Nephron progenitor cell (in vitro differentiated cells): ENCODE measurements at places on chromosomes 11 and 22.

DNA sequence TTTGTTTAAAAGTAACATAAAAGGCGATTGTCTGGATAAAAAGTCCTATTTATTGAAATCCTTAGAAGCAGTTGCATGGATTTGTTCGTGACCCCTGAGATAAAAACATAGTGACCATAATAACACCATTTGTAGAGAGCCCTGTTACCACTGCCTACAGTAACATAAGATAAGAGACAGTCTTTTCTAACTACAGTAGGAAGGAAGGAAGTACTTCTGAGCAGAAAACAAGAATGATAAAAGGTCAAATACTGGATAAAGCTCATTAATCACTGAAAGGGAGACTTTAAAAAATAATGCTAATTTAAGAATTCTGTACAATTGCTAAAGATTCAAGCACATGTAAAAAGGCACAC, 47.1 kb upstream of the SOX6 start:
- no peak for DNase-seq

GRCh38 chr11:965206-965775, 39.6 kb downstream of the AP2A2 start:
- no peak for DNase-seq

GRCh38 chr11:81278991-81279390, 1454.7 kb downstream of the FAM181B start:
- no peak for DNase-seq

DNA sequence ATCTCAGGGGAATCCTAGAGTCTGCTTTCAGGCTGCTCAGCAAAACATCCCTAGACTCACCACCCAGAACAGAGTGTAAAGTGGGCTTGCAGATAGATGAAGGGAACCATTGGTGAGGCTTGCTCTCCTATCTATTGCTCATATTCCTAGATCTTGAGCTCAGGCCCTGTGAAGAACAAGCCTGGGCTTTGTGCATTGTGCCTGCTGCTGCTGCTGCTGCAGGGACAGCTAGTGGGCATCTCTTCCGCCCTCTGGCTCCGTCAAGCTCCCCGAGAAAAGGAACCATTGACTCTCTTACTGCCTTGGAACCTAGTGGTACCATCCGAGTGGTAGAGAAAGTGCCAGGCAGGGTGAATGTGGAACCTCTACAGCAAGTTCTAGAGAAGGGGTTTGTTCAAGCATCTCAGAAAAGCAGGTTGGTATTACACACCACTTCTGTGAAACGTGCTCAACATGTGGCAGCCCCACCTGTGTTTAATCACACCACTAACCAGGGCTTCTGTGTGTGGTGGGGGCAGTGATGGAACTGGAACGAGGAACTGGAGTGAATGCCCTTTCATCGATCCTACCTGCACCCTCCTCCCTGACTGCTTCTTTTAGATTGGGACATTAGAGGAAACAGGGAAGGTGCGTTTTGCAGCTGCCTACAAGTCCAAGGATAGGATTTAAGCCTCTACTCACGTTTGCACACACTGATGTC, 4.4 kb downstream of the BACE1-AS start:
- DNase-seq = no peak

- no peak for DNase-seq
These were observed 12.1 kb downstream of the SERPIND1 start for GRCh38 chr22:20786048-20786447.

GRCh38 chr11:16788141-16789062, 50.0 kb downstream of the C11orf58 start:
- peak; percentile 84 for DNase-seq

DNA sequence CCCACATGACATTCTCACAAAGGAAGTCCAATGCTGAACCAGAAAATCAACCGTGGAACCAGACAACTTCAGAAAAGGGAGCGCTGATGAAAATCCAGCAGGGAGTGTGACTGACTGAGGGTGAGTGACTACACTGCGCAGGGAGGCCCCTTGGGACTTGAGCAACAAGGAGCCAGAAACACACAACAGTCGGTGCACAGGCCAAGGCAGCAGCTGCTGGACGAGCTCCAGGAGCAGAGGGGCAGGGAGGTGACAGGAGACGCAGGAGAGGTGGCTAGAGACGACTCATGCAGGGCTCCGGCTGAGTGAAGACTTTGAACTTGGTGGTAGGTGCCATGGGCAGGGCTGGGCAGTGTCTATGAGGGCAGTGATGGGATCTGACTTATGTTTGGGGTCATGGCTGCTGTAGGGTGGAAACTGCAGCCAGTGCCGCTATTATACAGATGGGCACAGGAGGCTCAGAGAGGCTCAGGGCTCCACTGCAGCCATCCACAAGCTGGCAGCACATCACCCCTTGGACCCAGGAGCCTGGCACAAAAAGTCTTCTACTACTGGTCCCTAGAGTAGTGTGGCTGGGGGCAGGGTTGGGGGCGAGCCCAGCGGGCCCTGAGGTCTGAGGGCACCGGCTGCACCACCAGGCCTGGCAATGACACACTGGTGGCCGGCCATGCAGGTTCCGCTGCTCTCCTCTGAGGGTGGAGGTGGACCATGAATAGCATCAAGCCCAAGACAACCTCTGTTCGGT, 10.3 kb upstream of the FADD start:
- DNase-seq = no peak

GRCh38 chr11:30488304-30488998, 97.7 kb downstream of the MPPED2 start:
- no peak for DNase-seq

DNA sequence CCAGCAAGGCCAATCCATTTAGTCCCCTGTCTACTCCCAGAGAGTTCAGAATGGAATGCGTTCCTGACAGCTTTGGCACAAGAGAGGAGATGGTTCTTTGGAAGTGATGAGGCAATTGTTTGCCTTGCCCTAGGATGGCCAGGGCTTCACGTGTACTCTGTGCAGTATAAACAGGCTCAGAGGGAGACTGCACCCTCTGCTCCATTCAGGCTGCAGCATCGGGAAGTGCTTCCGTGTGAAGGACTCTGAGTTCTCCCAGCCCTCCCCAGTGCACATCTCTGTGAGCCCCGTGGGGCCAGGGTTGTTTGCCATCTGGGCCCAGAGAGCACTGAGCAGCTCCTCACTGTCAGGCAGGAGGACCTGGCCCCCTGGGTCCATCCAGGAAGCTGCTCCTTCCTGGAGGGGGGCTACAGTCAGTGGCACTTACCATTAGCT, 215.3 kb upstream of the TBCEL start:
- no peak for DNase-seq
